ENCODE measurements at places on chromosomes 3 and 15. TPM values are rescaled to one million over a fixed set of nuclear protein-coding genes. Genes with fewer than 3 reads are reported as not detected.
A peak's percentile ranks its signal among the peaks of the same experiment; 100 is the strongest.

The DOCK3 gene
- 0.87 TPM for total RNA-seq

The NAA80 gene
- 7.9 TPM for total RNA-seq

The PHC3 gene
- 38.1 TPM for total RNA-seq

The ABHD17C gene
- 1.1 TPM for total RNA-seq

The PYGO1 gene
- total RNA-seq: 18.8 TPM

The CA12 gene
- 0.16 TPM for total RNA-seq

The CHMP2B gene
- 32.4 TPM for total RNA-seq

The UNC13C gene
- total RNA-seq: 14.4 TPM

The UROC1 gene
- total RNA-seq: not detected

The RLBP1 gene
- total RNA-seq: not detected

The NAA50 gene
- 265 TPM for total RNA-seq

DNA sequence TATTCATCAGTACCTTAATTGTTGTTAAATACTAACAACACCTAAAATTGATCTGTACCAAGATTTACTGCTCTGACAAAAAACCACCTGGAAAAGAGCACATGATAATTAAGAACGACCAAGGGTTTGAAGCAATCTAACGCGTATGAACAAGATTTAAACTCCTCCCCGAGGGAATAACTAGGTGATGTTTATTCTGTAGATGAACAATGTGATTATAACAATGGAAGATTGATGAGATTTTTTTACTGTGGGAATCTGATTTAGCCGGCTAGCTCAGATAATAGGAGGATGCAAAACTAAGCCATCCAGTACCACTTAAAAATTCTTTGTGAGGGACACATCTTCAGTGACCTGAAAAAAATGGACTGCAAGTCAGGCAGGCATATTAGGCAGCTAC lies 222.1 kb downstream of the FHIT start:
- no peaks in the 10 kb centered on the region for H3K4me1 ChIP-seq
- H3K4me3 ChIP-seq: no peak overlapping the region

DNA sequence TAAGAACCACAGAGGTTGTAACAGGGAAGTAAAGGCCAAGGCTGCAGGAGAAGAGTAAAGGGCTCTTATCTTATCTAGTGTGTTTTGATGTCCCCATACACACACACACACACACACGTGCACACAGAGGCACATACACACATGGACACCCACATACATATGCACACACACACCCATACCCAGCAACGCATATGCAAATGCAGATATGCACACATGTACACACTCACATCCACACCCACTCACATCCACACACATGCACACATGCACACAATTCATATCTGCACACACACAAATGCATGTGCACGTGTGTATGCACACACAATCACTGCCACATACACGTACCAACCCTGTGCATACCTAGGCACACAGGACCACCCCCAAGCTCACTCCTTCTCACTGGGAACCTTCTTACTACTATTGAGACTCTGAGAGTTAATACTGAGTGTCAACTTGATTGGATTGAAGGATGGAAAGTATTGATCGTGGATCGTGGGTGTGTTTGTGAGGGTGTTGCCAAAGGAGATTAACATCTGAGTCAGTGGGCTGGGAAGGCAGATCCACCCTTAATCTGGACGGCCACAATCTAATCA lies 99.0 kb upstream of the AKAP13 start:
- no peak overlapping the region for H3K4me3 ChIP-seq
- DNase-seq: no peak
- no peaks in the 10 kb centered on the region for H3K4me1 ChIP-seq
- no peaks in the 10 kb centered on the region for H3K36me3 ChIP-seq
- H3K27ac ChIP-seq: no peak overlapping the region

DNA sequence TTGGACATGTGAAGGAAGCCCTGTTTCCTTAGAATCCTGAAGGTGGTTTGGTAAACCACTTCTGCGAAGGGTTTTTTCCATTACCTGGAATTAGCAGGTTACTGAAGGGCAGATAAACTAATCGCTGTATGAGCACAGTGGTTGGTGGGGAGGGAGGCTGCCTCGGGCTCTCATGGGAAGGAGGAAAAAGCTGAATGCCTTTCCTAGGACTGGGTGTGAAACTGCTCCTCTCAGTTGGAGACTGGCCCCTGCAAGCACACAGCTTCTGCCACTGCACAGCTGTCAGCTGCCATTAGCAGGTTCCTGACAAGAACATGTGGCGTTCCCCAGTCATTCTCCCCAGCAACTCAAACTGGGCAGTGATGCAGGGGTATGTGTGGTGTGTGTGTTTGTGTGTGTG lies 376.3 kb downstream of the GAP43 start:
- H3K4me3 ChIP-seq: no peak overlapping the region
- H3K27me3 ChIP-seq: no peaks in the 10 kb centered on the region
- no peaks in the 10 kb centered on the region for H3K36me3 ChIP-seq
- DNase-seq: no peak
- H3K27ac ChIP-seq: no peak overlapping the region

GRCh38 chr15:58513726-58514336 lies 82.0 kb downstream of the LIPC start:
- no peaks in the 10 kb centered on the region for H3K4me1 ChIP-seq
- H3K27me3 ChIP-seq: no peaks in the 10 kb centered on the region
- no peak for DNase-seq
- no peak overlapping the region for H3K27ac ChIP-seq
- H3K4me3 ChIP-seq: no peak overlapping the region
- no peaks in the 10 kb centered on the region for H3K36me3 ChIP-seq

- H3K4me3 ChIP-seq: no peak overlapping the region
- no peak for DNase-seq
- H3K4me1 ChIP-seq: peaks cover 20% of the 10 kb centered on the region
- H3K27me3 ChIP-seq: no peaks in the 10 kb centered on the region
- peak overlapping the region; percentile 80 for H3K27ac ChIP-seq
- H3K36me3 ChIP-seq: no peaks in the 10 kb centered on the region
Observed at GRCh38 chr3:149509526-149509925, 35.0 kb downstream of the TM4SF4 start.

- H3K27ac ChIP-seq: no peak overlapping the region
- H3K36me3 ChIP-seq: no peaks in the 10 kb centered on the region
- no peaks in the 10 kb centered on the region for H3K27me3 ChIP-seq
- DNase-seq: no peak
Observed at GRCh38 chr3:159605101-159605500, 383.5 kb upstream of the IL12A start.

GRCh38 chr3:131925571-131925970 lies 109.2 kb downstream of the CPNE4 start:
- H3K27me3 ChIP-seq: no peaks in the 10 kb centered on the region
- H3K36me3 ChIP-seq: no peaks in the 10 kb centered on the region
- DNase-seq: no peak
- H3K27ac ChIP-seq: no peak overlapping the region
- no peak overlapping the region for H3K4me3 ChIP-seq
- H3K4me1 ChIP-seq: no peaks in the 10 kb centered on the region

DNA sequence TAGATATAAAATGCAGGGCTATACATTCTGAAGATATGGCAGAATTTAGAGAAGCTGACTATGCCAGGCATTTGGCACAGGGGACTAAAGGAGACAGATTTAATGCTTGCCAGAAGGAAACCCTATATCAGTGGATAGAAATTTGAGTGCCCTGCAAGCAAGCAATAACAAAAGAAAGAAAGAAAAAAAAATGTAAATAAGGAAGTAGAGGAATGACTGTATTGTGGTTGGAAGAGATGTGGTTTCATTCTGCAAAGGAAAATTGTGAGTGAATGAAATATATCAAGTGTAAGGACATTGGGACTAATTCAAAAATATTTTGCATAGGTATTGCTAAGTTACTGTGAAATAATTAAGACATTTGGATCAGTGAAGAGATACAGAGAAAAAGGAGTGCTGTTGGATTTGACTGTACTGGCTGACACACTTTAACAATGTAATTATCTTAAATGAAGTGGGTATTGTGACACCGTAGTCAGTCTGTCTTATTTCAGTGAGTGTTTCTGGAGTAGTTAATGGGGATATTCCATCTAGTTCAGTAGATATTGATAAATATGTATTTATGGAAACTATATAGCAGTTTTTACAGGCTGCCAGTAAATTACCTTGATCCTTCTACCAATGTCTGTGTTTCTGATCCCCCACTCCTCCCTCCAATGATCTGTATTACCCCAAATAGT lies 418.2 kb downstream of the CNTN4 start:
- no peak overlapping the region for H3K27ac ChIP-seq
- no peak for DNase-seq
- no peaks in the 10 kb centered on the region for H3K36me3 ChIP-seq
- H3K27me3 ChIP-seq: no peaks in the 10 kb centered on the region
- H3K4me3 ChIP-seq: no peak overlapping the region

- H3K36me3 ChIP-seq: no peaks in the 10 kb centered on the region
- H3K27me3 ChIP-seq: no peaks in the 10 kb centered on the region
- peaks cover 32% of the 10 kb centered on the region for H3K4me1 ChIP-seq
- no peak for DNase-seq
- peak overlapping the region; percentile 91 for H3K27ac ChIP-seq
- peak overlapping the region; percentile 80 for H3K4me3 ChIP-seq
Observed at GRCh38 chr3:188154809-188155574, 1.0 kb downstream of the LPP start.

GRCh38 chr3:10561946-10562560 lies 56.7 kb upstream of the ATP2B2 start:
- H3K27me3 ChIP-seq: no peaks in the 10 kb centered on the region
- no peak overlapping the region for H3K27ac ChIP-seq
- peaks cover 24% of the 10 kb centered on the region for H3K4me1 ChIP-seq
- no peak for DNase-seq
- no peaks in the 10 kb centered on the region for H3K36me3 ChIP-seq

DNA sequence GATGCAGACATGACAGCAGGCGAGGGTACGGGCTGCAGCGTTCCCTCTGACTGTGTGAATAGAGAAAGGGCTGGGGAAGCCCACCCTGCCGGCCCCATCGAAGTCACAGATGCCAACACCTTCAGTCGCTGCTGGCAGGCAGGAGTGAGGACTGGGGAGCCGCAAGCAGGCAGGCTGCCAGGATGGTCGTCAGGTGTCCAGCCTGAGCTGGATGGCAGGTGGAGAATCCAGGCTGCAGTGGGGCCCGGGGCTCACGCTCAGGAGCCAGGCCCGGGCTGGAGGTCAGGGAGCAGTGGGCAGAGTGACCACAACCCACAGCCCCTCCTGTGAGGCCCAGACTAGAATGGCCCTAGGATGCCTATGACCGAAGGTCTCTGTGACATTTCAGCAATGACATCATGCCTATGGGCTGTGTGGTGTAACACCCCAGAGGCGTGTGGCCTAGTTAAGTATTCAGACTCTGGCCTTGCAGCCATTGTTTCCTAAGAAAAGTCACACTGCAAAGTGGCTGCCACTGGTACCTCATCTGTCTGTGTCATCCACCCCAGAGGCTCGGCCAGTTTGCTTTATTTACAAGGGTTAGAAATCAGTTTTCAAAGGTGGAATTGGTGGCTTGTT lies 15.7 kb downstream of the PRR23E start:
- no peaks in the 10 kb centered on the region for H3K27me3 ChIP-seq
- no peak overlapping the region for H3K4me3 ChIP-seq
- peak; percentile 27 for DNase-seq
- no peaks in the 10 kb centered on the region for H3K4me1 ChIP-seq

- no peak for DNase-seq
- no peaks in the 10 kb centered on the region for H3K4me1 ChIP-seq
- no peak overlapping the region for H3K4me3 ChIP-seq
- no peak overlapping the region for H3K27ac ChIP-seq
- H3K27me3 ChIP-seq: no peaks in the 10 kb centered on the region
- peaks cover 84% of the 10 kb centered on the region for H3K36me3 ChIP-seq
Observed at GRCh38 chr3:139380575-139380974, 8.9 kb downstream of the COPB2 start.

GRCh38 chr3:17322106-17322793 lies 420.2 kb downstream of the TBC1D5 start:
- no peak for DNase-seq
- H3K36me3 ChIP-seq: no peaks in the 10 kb centered on the region
- no peaks in the 10 kb centered on the region for H3K4me1 ChIP-seq
- no peaks in the 10 kb centered on the region for H3K27me3 ChIP-seq

- no peak for DNase-seq
- H3K27ac ChIP-seq: no peak overlapping the region
- H3K36me3 ChIP-seq: no peaks in the 10 kb centered on the region
- no peaks in the 10 kb centered on the region for H3K4me1 ChIP-seq
- no peaks in the 10 kb centered on the region for H3K27me3 ChIP-seq
Observed at GRCh38 chr3:78025916-78026315, 986.0 kb downstream of the ROBO2 start.

- no peak for DNase-seq
- H3K4me3 ChIP-seq: peak overlapping the region; percentile 95
- H3K27ac ChIP-seq: peak overlapping the region; percentile 79
Observed at GRCh38 chr15:49045751-49046219, 461 bp downstream of the SECISBP2L start.

- no peaks in the 10 kb centered on the region for H3K36me3 ChIP-seq
- no peak overlapping the region for H3K4me3 ChIP-seq
- no peak overlapping the region for H3K27ac ChIP-seq
- DNase-seq: no peak
- H3K4me1 ChIP-seq: no peaks in the 10 kb centered on the region
Observed at GRCh38 chr3:70561796-70562195, 249.4 kb upstream of the MDFIC2 start.

DNA sequence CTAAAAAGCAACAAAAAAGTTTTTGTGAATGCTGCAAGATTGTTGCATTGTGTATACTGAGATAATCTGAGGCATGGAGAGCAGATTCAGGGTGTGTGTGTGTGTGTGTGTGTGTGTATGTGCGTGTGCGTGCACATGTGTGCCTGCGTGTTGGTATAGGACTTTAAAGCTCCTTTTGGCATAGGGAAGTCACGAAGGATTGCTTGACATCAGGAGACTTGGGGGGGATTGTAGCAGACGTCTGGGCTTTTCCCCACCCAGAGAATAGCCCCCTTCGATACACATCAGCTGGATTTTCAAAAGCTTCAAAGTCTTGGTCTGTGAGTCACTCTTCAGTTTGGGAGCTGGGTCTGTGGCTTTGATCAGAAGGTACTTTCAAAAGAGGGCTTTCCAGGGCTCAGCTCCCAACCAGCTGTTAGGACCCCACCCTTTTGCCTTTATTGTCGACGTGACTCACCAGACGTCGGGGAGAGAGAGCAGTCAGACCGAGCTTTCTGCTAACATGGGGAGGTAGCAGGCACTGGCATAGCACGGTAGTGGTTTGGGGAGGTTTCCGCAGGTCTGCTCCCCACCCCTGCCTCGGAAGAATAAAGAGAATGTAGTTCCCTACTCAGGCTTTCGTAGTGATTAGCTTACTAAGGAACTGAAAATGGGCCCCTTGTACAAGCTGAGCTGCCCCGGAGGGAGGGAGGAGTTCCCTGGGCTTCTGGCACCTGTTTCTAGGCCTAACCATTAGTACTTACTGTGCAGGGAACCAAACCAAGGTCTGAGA lies 4.7 kb downstream of the BHLHE40 start:
- H3K27ac ChIP-seq: peak overlapping the region; percentile 100
- no peaks in the 10 kb centered on the region for H3K27me3 ChIP-seq
- no peaks in the 10 kb centered on the region for H3K36me3 ChIP-seq

- H3K4me1 ChIP-seq: no peaks in the 10 kb centered on the region
- no peak for DNase-seq
- H3K27ac ChIP-seq: no peak overlapping the region
- no peaks in the 10 kb centered on the region for H3K36me3 ChIP-seq
Observed at GRCh38 chr3:139561255-139561817, 21.8 kb upstream of the RBP1 start.

GRCh38 chr3:187995043-187995400 lies 158.9 kb upstream of the LPP start:
- no peak overlapping the region for H3K27ac ChIP-seq
- no peaks in the 10 kb centered on the region for H3K36me3 ChIP-seq
- DNase-seq: no peak
- no peak overlapping the region for H3K4me3 ChIP-seq

- no peaks in the 10 kb centered on the region for H3K36me3 ChIP-seq
- H3K4me1 ChIP-seq: peaks cover 17% of the 10 kb centered on the region
- no peak overlapping the region for H3K4me3 ChIP-seq
- H3K27me3 ChIP-seq: no peaks in the 10 kb centered on the region
Observed at GRCh38 chr15:34297059-34297458, 40.5 kb downstream of the SLC12A6 start.
